Activated CD8-positive, alpha-beta memory T cell treated with anti-CD3 and anti-CD28 coated beads for 4 hours (primary cell): ENCODE measurements at places on chromosomes 4 and X.

GRCh38 chrX:143536176-143536575, 18.9 kb upstream of the SPANXN3 start:
- DNase-seq: no peak

- no peak for DNase-seq
Observed at GRCh38 chr4:13701937-13702446, 74.5 kb upstream of the BOD1L1 start.

GRCh38 chr4:35939751-35940150, 304.6 kb downstream of the ARAP2 start:
- DNase-seq: no peak

DNA sequence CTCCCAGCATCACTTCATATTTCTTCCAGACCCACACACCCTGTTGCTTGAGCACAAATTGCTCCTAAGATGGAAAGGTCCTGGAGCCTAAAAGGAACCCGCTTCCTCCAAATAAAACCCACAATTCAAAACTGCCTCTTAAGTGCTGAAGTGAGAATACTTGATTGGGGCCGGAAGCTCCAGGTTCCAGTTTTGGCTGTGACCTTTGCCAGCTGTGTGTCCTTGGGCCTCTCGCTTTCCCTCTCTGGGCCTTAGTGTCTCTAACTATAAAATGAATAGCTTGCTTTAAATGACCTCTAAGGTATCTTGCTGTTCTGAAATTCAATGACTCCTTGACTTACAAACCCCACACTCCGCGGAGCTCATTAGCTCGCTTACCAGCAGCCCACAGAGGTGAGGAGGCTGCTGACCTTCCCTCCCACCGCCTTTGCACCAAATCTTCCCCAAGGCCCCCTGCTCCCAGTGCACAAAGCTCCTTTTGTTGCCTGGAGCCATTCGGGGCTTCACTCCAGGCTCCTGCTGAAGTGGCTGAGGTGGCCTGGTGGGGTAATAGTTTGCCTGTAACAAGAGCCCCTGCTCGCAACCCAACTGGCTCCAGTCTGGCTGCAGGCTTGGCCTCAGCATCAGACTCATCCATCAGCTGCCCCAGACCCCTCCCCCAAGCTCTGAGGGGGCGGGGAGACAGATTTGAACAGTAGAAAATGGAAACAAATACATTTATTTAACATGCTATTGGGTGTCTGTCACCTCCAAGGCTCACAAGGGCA, 21.8 kb downstream of the STARD8 start:
- no peak for DNase-seq

- no peak for DNase-seq
Observed at GRCh38 chr4:15027921-15028435, 25.7 kb downstream of the CPEB2 start.

DNA sequence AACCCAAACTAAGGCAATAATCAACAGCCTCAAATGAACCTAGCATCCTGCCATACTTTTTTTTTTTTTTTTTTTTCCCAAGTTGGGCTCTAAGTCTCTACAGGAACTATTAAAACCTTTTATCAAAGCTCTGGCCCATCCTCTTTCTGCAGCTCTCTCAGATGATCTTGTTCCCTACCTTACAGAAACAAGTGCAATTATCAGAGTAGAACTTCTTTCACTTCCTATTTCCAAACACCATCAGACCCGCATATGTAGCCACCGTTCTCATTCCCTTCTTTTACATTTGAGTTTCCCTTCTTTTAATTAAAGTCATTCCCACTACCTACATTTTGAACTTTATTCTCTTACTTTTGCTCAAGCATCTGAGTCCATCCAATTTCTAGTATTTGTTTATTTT, 690.6 kb downstream of the DMD start:
- DNase-seq: no peak

DNA sequence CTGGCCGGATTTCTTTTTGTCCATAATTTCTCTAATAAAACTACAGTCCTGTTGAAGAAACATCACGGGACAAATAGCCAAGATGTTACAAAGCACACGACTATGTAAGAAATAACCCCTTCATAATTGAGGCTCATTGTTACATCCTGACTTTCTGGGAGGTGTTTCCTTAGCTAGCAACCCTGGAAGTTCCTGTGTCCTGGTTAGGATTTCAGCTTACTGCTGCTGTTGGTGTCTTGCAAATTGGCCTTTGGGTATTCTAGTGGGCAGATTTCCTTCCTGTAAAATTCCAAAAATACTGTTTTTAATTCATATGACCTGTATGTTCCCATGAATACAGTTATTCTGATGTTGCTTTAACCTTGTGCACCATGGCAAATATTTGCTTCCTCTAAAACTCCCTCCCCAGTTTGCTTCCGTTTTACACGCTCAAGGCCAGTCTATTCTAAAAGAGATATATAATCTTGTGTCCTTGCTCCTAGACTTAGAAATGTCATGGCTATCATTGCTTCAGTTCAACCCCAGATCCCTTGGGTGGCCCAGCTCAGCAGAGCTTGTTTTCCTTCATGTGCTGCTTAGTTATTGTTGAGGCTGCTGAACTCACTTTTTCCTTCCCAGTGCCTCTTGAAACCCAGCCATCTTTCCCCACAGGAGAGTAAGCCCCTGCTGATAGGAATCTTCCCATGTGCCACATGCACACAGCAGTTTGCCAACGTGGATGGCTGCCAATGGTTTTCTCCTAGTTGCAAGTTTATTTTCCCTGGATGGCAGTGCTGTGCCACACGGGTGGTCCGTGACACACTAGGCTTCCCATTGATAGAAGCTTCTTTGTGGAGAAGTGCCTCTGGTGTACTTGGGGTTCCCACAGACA, 75.8 kb downstream of the TSPAN7 start:
- no peak for DNase-seq

DNA sequence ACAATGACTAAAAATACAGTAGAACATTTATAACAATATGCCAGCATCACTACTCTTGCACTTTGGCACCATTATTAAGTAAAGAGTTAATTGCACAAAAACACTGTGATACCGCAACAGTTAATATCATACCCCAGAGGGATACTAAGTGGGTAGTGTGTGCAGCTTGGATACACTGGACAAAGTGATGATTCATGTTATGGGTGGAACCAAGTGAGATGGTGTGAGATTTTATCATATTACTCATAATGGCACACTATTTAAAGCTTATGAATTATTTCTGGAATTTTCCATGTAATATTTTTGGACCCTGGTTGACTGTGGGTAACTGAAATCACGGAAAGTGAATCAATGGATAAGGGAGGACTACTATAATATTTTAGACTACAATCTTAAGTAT, 265.3 kb downstream of the PCDH18 start:
- DNase-seq: no peak

DNA sequence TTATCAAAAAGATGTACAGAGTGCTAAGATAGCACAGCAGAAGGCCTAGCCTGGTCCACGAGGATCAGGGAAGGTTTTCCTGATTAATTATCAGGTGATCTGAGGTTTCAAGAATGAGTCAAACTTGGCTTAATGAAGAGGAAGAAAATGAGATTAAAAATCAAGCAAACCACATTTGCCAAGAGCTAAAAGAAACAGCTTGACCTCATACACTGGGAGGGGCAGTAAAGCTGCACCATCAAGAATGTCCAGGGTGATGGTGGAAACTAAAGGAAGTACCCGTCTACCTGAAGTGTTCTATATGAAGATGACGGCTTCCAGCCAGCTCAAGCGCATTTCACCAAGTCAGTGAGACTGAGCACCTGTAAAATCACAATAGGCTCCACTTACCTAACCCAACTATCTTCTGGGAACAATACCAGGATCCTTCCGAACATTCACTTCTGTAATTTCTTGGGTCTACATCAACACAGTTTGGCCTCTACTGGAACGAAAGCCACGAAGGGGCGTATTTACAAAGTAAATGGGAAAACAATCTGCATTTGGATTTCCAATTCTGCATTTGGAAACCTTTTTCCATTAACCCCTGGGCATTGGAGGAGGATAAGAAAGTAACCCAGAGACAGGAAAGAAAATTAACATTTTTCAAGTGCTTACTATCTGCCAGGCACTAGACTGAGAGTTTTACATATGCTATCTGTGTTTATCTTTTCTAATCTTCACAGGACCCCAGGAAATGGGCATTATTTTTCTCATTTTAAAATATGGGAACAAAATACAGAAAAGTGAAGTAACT, 114.0 kb upstream of the DCLK2 start:
- DNase-seq: no peak

DNA sequence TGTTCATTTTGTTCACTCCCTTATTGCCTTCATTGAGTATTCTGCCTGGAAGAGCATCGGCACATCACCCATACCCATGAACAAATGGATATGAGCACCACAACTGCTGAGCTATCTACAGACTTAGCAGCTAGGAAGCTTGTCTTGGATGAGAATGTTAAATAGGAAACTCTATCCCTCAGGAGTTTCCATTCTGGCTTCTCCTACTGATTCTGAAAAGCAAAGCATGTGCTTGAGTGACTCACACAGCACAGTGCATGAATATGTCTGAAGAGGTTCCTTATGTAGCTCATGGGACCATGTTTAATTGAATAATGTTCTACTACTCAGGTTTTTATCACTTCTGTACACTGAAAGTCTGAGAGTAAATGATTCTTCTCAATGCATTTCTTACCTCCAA, 57.3 kb upstream of the MXRA5 start:
- no peak for DNase-seq

- no peak for DNase-seq
Observed at GRCh38 chrX:4656419-4656818, 943.0 kb upstream of the PRKX start.

- no peak for DNase-seq
Observed at GRCh38 chr4:106775636-106776035, 260.5 kb downstream of the DKK2 start.

- DNase-seq: no peak
Observed at GRCh38 chrX:119107206-119107605, 20.4 kb downstream of the KIAA1210 start.

DNA sequence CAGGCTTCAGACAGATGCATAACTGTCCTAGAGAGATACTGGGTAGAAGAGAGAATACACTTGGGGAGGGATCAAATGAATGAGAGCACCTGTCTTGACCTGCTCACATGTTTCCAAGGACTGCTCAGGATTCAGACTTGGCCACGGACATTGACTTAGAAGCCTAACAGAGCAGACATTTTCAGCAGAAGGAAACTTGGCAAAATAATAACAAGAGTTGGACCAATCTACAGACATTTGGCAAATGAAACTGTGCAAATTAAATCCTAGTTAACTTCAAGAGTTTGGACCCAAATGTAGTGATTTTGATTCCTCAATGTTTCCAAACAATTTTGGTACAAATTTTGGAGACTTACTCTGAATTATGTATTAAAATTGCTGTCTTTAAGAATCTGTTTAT, 223.9 kb downstream of the CAMK2D start:
- no peak for DNase-seq

DNA sequence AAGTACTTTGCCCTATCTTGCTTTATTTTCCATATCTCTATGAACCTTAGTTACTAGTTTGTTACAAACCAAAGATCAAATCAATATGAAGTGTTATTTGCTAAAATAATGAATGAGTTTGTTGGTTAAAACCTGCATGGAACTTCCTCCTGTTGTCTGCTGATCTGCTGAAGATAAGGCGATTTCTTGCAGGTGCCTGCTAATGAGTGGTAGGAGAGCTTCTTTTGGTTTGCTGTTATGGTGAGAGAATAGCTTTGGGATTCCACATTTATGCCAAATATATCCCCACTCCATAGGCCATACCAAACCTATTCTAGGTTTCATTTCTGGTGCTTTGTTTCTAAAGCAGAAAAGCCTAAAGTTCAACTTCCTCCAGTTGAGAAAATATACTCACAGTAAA, 103.8 kb upstream of the PCDH10 start:
- no peak for DNase-seq

- peak; percentile 31 for DNase-seq
Observed at GRCh38 chrX:39613997-39614679, 483.6 kb downstream of the BCOR start.

GRCh38 chr4:141240671-141241070, 20.0 kb downstream of the ZNF330 start:
- no peak for DNase-seq

GRCh38 chrX:2430265-2430825, 70.4 kb downstream of the DHRSX start:
- no peak for DNase-seq

GRCh38 chr4:165383591-165384073, 4.8 kb downstream of the CPE start:
- no peak for DNase-seq

- no peak for DNase-seq
Observed at GRCh38 chr4:187235456-187236170, 512.0 kb upstream of the FAT1 start.

GRCh38 chrX:44245733-44246132, 97.7 kb downstream of the EFHC2 start:
- DNase-seq: no peak

DNA sequence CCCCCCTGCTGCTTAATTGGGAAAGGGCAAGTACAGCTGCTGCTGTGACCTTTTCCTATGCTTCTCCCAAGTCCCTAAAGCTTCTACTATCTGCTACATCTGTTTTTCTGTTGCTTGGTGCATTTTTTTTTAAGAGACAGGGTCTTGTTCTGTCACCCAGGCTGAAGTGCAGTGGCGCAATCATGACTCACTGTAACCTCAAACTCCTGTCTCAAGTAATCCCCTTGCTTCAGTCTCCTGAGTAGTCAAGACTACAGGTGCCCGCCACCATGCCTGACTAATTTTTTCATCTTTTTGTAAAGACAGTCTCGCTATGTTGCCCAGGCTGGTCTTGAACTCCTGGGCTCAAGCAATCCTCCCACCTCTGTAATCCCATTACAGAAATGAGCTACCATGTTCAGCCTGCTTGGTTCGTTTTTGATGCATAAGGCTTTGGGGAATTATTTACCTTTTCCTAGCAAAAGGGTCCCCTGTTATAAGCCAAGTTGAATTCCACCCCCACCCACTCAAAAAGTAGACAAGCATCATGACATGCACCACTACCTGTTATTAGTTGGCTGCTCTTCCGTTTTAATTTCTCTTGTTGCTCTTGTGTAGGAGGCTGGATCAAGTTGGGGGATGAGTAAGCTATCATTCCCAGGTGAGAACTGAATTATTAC, 39.6 kb downstream of the DGKK start:
- no peak for DNase-seq

DNA sequence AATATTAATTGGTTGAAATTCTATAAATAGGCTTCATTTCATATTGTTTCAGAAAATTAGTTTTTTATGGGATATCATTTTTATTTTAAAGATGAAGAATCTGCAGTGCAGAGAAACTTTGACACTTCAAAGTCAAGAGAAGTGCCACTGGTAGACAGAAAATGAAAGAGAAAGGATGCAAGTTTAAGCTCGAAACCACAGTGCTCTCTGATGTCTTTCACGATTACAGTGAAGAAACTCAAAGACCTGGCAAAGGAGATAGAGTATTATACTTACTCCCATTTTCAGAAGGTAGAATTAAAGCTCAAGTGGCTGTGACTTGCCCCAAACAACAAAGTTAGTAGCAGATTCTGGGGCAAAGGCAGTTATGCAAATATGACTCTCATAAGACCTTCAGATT, 745.4 kb downstream of the TECRL start:
- DNase-seq: no peak

GRCh38 chr4:55249476-55249875, 96.6 kb upstream of the SRD5A3 start:
- no peak for DNase-seq

GRCh38 chr4:182010876-182011275, 232.3 kb upstream of the TENM3 start:
- DNase-seq: no peak
